ENCODE measurements at places on chromosomes 13 and 19. TPM values are rescaled to one million over a fixed set of nuclear protein-coding genes. Genes with fewer than 3 reads are reported as not detected.

TRPM4 gene
- 20.0 TPM for polyA plus RNA-seq

APC2 gene
- 0.70 TPM for polyA plus RNA-seq

SHISA7 gene
- 0.18 TPM for polyA plus RNA-seq

DLEU7 gene
- 0.43 TPM for polyA plus RNA-seq

RPS5 gene
- 1,259 TPM for polyA plus RNA-seq

TYROBP gene
- 14.7 TPM for polyA plus RNA-seq

PTPRH gene
- 0.30 TPM for polyA plus RNA-seq

CA11 gene
- polyA plus RNA-seq = 6.2 TPM

ZNF844 gene
- 24.5 TPM for polyA plus RNA-seq

KCNRG gene
- 3.1 TPM for polyA plus RNA-seq

IGFL2 gene
- polyA plus RNA-seq = 0.58 TPM

DNA sequence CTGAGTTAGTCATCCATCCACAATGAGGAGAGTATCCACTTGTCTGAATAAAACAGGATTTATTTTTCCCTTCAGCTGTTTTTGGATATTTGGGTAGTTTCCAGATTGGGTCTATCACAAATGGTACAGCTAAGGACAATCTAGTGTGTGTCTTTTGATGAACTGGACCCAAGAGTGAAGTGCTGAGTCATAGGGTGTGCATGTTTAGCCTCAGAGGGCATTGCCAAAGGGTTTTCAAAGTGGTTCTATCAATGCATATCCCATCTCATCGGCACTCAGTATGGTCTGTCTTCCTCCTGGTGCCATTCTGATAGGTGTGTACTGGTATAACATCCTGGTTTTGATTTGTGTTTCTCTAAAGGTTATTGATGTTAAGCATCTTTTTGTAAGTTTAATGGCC, 62.3 kb downstream of the GSX1 start:
- no peak for DNase-seq

DNA sequence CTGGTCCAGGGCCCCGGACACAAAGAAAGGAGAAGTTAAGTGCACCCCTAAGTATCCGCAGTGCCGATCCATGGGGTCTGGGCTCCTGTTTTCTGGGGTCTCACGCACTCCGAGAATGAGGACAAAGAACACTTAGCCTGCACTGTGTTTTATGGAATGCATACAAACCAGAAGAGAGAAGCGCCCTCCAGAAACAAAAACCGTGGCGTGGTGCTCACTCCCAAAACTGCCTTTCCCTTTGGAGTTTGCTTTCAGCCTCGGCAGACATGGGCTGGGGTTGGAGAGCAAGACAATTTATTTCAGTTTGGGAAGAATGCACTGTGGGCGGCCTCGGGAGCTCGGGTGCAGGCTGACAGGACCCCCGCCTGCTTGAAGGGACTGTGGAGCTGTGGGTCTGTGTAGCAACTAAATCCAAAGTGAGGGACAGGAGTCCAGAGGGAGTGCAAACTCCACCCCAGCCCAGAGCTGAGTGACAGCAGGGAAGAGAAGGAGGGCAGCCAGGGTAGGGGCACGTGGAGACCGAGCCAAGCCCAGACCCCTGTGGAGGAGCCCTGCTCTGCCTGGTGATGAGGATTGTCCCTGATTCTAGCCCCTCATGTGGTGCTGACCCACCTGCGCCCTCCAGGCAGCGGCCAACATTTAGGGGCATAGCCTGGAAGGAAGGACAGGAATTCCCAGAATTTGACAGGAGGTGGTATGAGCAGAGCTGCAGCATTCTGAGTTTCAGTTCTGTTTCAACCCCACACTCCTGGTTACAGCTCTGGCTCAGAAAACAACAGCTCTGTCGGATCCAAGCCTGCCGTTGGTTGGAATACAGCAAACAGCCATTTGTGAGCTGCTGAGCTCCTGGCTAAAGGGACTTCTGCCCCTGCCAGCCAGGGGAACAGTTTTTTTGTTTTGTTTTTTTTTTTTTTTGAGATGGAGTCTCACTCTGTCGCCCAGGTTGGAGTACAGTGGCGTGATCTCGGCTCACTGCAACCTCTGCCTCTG, 37.8 kb upstream of the POP4 start:
- DNase-seq = no peak

- DNase-seq = no peak
Observed at GRCh38 chr19:41657157-41657556, 30.3 kb upstream of the CEACAM4 start.

DNA sequence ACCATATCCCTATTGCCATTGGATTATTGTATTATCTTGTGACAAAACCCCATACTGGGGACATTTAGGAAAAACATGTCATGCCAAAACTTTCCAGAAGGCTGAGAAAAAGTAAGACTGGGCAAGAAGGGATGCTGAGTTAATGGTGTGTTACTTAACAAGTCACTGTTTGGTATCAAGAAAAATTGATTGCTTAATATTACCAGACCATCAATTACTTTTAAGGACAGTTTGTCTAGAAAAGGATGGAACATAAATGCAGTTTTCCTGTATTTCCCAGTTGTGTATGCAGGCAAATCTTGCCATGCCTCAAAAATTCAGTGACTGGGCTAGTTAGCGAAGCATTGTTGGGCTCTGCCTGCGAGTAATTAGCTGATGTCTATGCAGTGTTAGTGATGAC, 705.6 kb upstream of the MIR17HG start:
- DNase-seq = no peak

- DNase-seq = no peak
Observed at GRCh38 chr13:23993680-23993985, 96.3 kb upstream of the C1QTNF9B start.

DNA sequence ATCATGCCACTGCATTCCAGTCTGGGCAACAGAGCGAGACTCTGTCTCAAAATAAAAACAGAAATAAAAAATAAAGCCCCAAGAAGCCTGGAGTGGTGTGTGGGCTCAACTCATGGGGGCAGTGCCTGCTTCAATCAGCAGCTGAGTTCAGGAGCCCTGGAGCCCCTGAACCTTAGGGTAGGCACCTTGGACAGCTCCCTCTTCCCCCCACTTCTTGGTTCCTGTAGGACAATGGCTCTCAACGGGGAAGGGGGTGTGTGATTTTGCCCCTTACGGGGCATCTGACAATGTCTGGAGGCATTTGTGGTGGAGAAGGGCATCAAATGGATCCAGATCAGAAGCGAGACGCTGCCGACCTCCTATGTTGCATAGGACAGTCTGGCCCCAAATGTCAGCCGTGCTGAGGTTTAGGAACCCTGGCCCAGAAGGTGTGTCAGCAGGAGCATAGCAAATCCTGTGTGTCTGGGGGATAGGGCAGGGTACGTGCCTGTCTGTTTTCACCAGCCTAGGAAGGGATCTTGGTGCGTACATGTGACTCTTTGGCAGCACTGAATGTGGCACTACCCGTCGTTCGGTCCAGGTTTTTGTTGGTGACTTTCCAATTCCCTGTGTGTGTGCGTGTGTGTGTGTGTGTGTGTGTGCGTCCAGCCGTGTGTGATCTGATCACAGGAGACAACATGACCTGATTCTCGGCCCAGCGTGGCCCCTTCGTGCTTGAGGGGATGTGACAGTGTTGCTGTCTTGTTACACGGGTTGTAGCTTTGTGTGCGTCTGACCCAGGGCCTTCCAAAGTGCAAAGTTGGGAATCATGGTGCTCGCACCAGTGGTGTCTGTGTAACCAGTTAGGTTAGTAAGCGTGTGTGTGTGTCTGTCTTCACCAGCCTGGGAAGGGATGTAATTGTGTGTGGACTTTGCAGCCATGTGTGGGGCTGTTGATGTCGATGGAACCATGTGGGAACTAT, 7.5 kb downstream of the IGLON5 start:
- no peak for DNase-seq

DNA sequence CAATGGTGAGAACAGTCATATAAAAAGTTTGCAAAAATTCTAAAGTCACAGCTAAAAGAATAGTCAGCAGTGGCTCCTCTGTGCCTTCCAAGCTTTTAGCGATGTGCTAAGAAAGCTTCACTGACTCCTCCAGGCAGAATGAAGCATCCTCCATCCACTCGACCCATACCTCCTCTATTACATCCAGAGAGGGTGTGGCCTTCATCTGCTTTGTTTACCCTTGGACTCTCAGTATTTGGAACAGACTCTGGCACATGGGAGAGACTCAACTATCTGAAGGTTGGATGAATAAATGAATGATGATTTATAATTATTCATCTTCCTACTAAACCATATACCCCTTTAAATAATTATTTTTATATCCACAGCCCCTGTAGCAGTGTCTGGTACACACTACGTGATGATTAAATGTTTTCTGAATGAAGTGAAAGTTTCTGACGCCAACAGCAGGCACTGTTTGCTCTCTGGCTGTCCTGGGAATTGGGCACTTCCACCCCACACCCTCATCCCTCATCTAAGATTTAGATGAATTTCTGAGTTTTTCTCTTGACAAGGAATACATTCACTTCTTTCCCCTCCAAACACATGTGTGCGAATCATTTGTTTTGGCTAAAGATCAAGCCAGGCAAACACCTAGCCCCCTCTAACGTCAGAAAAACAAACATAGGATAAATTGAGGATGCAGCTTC, 93.9 kb downstream of the NUFIP1 start:
- DNase-seq = no peak

- no peak for DNase-seq
Observed at GRCh38 chr13:30120133-30120822, 187.1 kb downstream of the KATNAL1 start.

- DNase-seq = no peak
Observed at GRCh38 chr13:54953786-54954185, 1925.2 kb downstream of the OLFM4 start.

- no peak for DNase-seq
Observed at GRCh38 chr13:79401259-79402070, 4.6 kb downstream of the RBM26 start.

DNA sequence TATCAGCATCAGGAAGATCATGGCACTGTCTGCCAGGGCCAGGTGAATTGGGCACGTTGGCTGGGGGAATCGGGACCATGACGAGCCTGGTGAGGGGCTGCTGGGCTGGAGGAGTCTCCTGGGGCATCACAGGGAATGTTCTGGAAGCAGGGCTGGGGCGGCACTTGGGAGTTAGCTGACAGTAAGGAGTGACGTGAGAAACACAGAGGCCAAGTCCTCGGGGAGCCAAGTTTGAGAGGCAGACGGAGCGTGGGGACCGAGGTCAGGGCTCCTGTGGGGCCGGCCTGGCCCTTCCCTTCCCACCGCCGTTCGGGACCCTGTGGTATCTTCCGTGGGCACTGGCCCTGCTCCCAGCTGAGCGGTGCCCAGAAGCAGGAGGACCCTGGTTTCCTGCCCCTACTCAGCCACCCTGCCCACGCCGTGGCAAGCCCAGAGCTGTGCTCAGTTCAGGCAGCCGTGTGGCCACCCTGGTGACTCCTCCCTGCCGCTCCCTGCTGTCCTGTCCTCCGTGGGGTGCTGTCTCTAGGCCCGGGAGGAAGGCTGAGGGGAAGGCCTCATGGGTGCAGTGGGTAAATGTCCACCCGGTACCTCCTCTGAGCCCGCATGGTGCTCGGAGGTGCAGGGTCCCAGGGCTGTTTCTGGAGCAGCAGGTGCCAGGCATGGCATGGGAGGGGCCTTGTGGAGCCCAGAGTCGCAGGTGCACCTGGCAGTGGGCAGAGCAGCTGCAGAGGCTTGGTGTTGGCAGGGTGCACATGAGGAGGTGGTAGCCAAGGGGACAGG, 25.2 kb downstream of the CRTC1 start:
- DNase-seq = no peak

GRCh38 chr13:102970542-102970941, 95.7 kb downstream of the SLC10A2 start:
- DNase-seq = no peak

DNA sequence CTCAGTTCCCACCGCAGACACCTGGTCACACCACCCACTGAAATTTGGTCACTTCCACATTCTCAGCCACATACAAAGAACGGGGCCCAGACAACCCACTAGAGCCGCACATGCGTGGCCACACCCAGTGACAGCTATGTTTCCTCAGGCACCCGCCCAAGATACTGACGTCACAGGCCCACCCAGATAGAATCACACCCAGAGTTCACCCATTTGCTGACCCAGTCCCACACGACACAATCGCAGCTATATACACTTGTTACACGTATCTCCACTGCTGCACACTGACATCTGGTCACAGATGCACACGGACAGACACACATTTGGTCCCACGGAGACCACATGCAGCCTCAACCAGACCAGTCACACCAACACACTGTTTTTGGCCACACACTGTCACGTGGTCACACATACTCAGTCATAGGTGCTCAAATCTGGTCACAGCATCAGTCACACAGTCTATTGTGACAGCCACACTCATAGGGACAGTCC, 2.9 kb downstream of the NUMBL start:
- DNase-seq = no peak

GRCh38 chr13:39209731-39210531, 171.7 kb downstream of the NHLRC3 start:
- peak; percentile 88 for DNase-seq

GRCh38 chr13:79445968-79446645, 34.8 kb upstream of the NDFIP2 start:
- no peak for DNase-seq

- DNase-seq = no peak
Observed at GRCh38 chr13:77740097-77740735, 42.7 kb downstream of the SLAIN1 start.

- no peak for DNase-seq
Observed at GRCh38 chr13:47555235-47555634, 445.8 kb downstream of the SUCLA2 start.
